ENCODE measurements at places on chromosomes 13 and 19.

- DNase-seq: no peak
Observed at GRCh38 chr13:21929400-21929799, 258.5 kb downstream of the FGF9 start.

DNA sequence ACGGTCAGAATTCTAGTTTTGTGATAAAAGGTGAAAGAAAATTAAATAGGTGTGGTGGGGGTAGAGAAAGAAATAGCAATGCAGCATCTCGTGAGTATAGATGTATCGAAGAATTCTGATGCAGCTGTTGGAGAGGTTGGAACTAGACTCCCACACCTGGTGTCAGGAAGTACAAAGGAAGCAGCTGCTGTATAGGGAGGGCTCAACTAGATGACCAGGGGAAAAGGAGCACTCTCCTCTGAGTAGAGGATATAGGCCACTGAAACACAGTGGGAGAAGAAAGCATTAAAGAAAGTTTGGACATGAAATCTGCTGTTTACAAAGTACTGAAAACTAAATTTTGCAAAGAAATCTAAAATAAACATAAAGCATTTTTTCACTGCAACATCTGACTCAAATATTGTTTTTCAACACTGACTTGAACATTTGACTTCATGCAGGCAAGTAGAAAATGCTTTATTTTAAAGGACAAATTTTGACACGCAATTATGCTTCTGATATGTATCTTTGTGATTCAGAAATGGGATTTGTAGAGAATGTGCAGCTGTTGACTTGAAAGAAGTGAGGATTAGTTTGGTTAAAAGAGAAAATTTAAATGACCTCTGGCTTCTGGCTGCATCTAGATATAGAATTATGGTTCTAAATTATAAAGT, 82.2 kb downstream of the MIPEP start:
- no peak for DNase-seq

DNA sequence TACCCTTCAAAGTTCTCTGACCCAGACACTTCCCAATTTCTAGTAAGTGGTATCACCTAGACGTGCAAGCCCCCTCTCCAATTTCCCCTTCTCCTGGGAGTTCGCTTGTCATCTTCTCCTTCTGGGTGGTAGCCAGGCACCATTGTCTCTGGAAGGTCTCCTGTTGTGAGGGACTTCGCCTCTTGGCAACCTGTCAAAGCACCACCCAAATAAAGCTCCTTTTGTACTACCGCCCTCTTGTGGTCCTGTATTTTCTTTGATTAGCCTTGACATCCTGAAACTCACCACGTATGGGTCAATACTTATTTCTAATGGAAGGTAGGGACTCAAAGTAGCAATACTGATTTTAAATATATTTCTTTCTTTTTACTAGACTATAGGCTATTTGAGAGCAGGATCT, 8.2 kb downstream of the GPC5 start:
- peak; percentile 80 for DNase-seq

DNA sequence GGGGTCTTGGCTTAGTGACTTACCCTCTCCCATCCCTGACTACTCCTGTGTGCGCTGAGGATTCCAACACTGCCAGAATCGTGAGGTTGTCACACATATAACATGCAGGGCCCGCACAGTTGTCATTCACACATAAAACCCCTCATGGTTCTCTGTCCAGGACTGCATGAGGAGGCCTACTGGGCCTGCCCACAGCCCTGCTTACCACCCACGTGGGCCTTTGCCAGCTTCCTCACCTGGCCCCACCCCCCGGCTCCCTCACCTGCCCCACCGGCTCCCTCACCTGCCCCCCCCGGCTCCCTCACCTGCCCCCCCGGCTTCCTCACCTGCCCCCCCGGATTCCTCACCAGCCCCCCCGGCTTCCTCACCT, 197.2 kb downstream of the TEX29 start:
- no peak for DNase-seq

GRCh38 chr13:49217962-49218492, 2.1 kb upstream of the MLNR start:
- no peak for DNase-seq

- no peak for DNase-seq
Observed at GRCh38 chr13:112573710-112574109, 14.2 kb downstream of the TUBGCP3 start.

DNA sequence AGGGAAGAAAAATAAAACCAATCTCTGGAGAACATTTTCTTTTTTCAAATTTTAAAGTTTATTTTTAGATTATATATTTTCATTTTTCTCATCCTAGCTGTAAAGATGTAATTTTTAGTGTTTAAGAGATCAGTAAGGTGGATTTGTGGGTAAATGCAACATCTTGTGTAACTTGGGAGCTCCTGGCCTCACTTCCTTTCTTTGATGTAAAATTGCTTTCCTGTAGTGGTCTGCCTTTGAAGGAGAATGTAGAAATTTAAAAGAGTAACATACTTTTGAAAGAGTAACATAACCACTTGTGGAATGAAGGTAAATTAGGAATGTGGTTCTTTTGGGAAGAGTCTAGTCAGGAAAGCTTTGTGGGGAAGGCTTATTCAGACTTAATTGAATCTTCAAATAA, 95.7 kb upstream of the AKAP11 start:
- DNase-seq: no peak

- DNase-seq: no peak
Observed at GRCh38 chr13:43934273-43934672, 54.6 kb downstream of the LACC1 start.

DNA sequence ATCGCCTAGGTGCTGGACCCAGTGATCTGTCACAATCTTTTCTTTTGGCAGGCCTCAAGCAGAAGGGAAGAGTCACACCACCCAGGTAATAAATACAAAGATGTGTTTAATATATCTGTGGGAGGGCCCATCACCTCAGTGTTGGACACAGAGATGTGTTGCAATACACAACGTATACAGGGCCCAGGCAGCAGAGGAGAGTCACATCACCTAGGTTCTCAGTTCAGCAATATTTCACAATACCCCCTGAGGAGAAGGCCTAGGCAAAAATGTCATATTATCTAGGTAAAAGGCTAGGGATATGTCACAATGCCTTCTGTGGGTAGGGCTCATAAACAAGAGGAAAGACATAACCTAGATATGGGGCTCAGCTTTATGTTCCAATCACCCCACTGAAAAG, 53.5 kb upstream of the ZNF728 start:
- no peak for DNase-seq

DNA sequence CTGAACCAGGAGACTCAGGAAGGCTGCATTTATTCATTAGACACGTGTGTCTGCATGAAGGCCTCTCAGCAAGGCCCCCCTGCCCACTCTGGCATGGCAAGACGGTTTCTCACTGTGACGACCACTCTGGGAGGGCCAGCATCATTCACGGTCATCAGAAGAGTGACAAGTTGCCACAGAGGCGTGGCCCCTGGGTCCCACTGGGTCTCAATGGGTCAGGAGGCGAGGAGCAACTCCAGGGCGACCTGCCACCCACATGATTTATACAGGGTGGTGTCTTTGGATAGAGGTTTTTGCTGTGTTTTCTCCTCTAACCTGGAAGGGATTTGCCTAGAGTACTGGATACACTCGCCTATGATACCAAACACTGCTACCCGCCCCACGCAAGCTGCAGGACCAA, 60.7 kb downstream of the KLF2 start:
- no peak for DNase-seq

DNA sequence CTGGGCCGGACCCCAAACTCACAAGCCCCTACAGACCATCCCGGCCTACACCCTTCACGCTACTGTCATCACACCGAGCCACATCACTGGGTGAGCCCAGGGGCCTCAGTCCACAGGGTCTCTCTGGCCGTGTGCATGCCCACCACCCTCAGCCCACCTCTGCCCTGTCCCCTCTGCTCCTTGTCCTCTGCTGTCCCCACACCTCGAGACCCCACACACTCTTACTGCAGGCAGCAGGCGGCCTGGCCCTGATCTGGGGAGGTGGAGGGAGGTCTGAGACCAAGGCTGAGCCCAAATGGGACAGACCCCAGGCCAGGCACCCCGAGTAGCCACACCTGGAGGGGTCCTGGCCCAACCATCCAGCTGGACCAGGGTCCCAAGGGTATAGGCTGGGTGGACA, 35.2 kb downstream of the PEPD start:
- no peak for DNase-seq

DNA sequence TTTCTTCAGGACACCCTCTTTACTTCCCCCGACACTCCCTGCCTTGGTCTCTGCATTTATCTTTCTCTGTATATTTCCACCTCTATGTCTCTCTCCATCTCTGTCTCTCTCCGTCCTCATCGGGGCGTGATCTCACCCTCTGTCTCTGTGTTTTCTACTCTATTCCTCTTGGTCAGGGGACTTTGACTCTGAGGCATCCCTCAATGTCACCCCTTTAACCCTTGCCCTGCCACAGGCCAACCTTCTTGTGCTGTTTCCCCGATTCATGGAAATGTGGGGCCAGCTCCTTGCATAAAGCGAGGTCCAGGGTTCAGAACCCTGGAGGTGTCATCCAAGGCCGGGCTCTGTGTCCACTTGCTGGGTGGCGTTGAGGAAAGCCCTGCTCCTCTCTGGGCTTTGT, 46.8 kb downstream of the COLGALT1 start:
- no peak for DNase-seq

GRCh38 chr13:91312324-91312723, 35.2 kb upstream of the MIR17HG start:
- DNase-seq: no peak

- no peak for DNase-seq
Observed at GRCh38 chr19:1163934-1164683, 10.0 kb downstream of the SBNO2 start.

DNA sequence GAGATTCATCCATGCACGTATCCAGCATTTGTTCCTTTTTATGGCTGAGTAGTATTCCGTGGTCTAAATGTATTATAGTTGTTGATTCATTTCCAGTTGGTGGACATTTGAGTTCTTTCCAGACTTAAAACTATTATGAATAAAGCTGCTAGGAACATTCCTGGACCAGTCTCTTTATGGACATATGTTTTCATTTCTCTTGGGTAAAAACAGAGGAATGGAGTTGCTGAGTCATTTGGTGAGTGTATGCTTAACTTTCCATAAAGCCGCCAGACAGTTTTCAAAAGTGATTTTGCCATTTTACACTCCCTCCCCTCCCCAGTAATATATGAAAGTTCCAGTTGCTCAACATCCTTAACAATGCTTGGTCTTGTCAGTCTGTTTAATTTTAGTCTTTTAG, 116.4 kb downstream of the TSHZ3 start:
- DNase-seq: no peak

DNA sequence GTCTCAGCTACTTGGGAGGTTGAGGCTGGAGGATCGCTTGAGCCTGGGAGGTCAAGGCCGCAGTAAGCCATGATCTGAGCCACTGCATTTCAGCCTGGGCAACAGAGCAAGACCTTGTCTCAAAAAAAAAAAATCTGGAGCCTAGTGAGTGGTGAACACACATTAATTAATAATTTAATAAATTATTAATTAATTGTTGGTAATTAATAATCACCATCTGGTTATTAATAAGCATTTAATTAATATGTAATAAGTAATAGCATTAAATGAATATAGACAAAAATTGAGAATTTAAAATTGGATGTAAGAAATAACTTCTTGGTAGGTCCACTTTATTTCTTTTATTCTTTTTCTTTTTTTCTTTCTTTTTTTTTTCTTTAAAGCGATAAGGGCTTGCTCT, 31.9 kb upstream of the CEBPA start:
- no peak for DNase-seq

DNA sequence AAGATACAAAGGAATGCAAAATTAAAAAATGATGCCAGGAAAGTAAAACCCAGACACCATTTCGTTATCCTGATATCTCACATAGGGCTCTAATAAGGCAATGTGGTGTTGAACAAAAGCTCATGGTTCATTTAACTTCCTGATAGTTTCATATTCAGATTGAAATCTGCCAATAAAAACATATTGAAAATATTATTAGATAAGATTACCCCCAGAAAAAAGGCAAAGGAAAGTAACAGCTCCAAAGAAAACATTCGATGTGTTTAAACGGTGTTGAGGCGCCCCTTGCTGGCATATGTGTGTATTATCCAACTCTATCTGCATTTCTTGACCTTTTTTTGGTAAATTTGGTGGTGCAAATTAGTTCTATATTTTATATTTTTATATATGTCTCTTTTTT, 75.9 kb downstream of the ESD start:
- DNase-seq: peak; percentile 71

- DNase-seq: no peak
Observed at GRCh38 chr13:44230071-44230470, 143.6 kb upstream of the SERP2 start.

DNA sequence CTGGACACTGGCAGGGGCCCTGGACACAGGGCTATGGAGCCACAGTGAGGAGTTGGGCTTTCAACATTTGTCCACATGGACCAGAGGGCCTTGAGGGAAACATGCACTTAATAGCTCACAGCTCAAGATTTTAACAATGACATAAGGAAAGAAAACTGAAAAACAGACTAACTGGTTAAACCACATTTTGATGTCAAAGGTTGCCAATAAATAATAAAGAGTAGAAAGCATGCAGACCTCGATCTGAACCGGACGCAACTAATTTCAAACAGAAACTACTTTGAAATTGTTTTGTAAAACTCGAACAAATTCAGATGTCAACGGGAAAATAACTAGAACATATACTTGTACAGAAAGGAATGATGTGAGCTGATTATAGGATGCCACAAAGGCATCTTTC, 15.5 kb upstream of the ZNF888 start:
- DNase-seq: no peak

DNA sequence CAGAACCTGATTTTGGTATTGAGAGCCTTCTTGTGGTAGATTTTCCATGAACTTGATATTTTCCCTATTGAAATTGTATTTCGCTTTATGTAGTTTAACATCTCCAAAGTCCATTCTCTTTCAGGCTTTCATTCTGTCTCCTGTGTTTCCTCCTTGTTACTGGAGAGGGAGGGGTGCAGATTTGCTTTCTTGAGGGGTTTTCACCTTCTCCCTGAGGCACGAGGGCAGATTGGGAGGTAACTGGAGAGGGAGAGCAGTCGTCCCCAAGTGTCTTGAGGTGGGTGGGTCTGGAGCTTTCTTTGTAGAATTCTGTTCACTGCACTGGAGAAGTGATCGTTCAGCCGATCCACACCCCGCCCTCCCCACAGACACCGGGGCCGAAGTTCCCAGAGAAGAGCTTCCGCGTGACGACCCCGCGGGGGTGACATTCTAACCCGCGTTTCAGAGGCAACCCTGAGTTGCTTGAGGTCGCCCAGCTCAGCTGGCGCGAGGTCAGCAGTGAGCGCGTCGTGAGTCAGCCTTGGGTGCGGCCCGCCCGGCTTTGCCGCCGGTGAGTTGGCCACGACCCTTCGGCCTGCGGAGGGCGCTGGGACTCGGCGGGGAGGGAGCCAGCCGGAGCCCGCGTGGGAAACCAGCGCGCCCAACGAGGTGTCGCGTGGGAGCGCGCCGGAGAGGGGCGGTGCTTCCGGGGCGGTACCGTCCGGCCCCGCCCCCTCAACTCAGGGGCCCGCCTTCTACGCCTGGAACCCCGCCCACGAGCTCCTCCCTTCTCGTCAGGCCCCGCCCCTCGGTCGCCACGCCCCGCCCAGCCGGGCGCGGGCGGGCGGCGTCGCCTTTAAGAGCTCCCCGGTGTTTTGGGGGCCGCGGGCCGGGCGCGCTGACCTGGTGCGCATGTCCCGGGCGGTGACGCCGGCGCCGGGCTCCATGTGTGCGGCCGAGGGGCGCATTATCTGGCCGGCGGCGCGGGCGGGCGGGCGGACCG, at the start of gene GATAD2A:
TSS of gene GATAD2A (plus strand) at position 797 of the 982 bp plus-strand sequence. CDS start 59,671 bp downstream, outside the sequence.
- DNase-seq: peak; percentile 89
